Sigmoid colon (tissue), 7 donors: ENCODE measurements at places on chromosomes 12 and 14. TPM values are rescaled to one million over a fixed set of nuclear protein-coding genes. Genes with fewer than 3 reads are reported as not detected.

DNA sequence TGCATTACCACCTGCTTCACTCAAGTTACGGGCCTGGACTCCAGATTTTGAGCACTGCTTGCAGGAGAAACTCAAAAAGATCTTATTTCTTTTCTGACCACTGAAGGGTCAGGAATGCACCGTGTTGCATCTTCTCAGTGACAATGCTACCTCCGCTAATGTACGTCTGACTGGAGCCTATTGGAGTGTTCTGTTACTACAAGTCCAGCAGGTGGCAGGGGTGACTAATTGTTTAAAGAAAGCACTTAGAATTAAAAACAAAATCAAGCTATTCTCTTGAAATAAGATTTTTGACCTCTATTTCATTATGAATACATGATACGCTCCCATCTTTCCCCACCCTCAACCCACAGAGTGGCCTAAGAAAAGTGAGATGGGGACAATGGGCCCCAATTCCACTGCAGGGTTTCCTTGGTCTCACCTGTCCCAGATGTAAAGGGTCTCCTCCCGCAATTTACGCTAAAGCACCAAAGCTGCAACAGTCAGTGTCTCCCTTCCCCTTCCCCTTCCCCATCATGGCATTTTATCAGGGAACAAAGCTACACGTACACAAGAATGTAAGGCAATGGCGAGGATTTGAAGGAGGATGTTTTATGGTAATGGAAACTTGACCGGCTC lies 2.2 kb downstream of the TBPL2 start:
- no peak for DNase-seq

DNA sequence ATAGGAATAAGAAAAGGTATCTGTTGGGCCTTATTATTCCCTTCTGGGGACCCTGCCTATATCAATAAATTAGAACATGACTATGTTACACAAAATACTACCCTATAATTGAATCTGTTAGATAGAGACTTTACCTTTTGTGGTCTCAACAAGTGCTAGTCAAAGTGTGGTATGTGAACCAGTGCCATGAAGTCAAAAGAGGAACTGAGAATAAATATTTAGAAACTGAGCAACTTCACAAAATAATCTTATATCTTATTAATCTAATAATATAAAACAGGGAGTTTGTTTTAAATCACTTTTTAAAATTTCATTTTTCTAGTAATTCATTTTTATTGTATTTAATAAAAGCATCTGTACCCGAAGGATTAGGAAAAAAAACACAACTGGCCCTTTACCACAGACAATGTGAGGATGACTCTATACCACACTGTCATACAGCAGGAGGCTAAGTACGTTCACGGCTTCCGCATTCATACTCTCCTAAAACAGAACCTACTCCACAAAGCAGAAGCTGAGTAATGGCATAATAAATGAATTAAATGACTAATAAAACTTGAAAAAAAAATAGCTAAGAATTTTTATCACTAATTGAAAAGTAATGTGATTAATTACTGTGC lies 42.1 kb downstream of the SEC23A start:
- DNase-seq = no peak

DNA sequence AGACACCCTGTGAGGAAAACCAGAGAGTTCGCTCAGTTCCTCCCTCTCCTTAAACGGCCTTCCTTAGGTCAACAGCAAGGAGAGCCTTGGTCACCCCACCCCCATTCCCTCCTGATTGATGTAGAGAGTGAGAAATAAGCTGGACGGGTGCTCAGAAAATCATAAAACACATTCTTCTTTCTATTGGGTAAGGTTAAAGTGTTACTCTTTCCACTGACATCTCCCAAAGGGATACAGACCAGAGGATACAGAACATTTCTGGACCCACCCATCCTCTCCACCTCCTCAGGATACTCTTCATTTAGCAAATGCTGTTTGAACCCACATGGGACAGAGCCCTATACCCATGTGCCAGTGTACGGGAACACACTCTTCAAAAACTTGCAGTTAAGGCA lies 11.6 kb upstream of the KRT77 start:
- DNase-seq = no peak

GRCh38 chr12:67702136-67702535 lies 53.6 kb downstream of the DYRK2 start:
- no peak for DNase-seq

- no peak for DNase-seq
Observed at GRCh38 chr12:52552055-52552454, 890 bp downstream of the KRT71 start.

GRCh38 chr12:19458733-19459132 lies 19.4 kb downstream of the AEBP2 start:
- no peak for DNase-seq

DNA sequence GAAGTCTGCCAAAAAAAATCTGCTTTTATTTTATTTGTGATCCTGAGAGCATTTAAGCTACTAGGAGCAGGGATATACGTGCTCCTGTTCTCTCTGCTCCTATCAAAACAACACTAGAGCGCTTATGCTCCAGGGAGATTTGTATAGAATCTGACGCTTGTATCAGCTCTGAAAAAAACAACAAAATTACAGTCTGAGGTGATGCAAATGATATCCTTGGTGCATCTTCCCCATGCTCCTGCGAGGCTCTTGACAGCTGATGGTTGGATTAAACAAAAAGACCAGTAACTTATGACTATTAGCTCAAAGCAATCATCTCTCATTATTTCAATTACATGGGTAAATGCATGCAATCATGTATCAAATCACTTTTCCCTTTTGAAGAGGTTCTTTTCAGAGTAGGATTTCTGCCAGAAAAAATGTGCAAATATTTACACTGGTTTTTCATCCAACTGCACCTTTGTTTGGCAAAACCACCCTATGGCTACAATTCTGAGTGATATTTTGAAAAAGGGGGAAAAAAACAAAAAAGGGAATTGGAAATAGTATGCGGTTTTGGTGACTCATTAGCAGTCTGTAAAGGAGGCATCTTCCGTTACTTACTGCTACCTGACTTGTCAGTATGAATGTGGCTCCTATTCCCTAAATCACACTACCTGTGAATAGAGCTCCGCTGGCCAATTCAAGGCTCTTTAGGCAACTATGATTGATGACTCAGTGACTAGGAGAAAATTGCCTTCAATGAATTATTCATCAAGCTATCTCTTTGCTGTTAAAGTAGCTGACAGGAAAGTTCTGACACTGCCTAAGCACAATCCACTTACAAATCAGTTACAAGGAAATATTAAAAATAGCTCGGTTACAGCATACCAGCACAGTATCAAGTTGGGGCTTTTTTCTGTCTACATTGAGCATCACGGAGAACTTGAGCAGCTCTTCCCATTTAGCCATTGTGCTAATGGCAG lies 450.0 kb downstream of the FOXG1 start:
- no peak for DNase-seq

DNA sequence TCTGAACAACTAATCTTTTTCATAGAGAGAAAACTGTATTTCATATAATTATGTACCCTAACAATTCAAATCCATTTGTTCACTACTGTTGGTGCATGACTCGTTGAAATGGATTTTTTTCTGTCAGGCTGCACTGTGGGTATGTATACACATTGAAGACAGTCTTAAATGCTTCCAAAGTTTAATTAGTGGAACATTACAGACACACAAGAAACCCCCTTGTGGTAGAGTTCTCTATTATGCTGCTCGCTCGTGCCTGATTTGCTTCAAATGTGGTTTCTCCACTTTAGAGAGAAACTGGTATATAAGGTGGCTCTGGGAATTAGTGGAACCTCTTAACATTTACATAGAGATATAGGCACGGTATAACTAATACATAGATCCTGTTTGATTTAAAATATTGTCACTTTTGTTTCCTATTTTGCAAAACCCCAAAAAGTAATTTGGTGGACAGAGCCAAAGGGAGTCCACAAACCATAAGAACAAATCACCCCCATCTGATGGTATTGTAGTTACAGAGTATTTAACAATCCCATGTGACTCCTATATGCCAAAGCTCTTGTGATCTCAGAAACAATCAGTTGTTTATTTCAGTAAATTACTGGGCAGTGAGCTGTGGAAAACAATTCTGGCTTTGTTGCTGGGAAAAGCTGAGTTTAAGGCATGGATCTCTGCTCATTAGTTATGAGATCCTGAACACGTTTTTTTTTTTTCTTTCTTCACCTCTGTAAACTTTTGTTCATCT lies 159.5 kb downstream of the BRMS1L start:
- no peak for DNase-seq

- no peak for DNase-seq
Observed at GRCh38 chr12:94631058-94631457, 19.3 kb downstream of the TMCC3 start.

DNA sequence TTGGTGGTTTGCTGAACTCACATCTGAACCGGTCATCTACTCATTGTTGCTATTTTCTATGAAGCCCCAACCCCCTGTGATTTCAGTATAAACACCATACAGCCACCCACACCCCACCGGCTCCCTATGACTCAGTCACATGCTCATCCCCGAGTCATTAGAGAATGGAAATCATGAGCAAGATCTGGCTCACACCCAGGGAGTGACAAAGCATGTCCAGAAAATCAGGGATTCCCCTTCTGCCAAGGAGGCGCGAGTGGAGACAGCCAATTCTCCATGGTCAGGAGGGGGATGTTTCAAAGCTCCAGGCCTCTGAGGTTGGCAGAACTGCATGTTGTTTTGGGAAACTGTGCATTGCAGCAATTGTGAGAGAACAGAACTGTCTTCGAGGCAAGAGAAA lies 657.5 kb upstream of the TBX3 start:
- peak; percentile 95 for DNase-seq

DNA sequence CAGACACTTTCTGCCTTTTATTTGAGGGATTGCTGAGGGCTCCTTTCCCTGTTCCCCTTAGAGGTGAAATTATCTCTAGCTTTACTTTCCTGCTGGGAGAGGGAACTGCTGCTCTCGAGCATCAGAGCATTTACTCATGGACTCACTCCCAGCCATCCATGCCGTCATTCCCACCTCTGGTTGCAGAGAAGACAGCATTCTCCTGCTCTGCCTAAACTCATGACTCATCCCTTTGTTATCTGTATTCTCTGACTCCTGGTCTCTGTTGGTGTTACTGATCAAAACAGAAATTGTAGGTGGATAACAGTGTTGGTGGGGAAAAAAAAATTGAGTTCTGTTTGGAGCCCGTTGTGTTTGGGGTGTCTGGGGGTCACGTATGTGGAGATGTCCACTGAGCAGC lies 159.3 kb downstream of the TTC8 start:
- DNase-seq = no peak

GRCh38 chr12:132754160-132754932 lies 7.3 kb downstream of the ANKLE2 start:
- no peak for DNase-seq

DNA sequence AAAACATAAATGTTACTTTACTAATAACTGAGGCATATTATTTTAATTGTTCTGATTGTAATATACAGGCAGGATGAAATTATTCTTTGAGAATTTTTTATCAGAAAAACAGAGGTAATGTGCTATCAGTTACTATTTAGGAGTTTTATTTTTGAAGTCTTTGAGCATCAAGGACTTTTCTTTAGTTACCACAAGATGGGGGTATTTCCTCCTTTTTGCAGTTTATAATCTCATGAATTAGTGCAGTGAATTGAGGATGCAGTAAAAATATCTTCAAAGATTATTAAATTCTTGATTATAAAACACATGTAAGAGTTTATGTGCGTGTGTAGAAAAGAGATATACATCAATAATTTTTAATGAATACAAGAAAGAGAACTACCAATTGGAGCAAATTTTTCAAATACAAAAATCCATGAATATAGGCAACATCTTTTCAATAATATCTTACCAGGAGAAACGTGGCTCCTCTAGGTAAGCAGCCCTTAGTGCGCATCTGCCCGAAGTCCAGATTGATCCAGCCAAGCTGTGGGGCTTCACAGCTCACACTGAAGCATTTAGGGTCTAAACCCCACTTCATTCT lies 71.6 kb downstream of the ERGIC2 start:
- DNase-seq = no peak

- peak; percentile 78 for DNase-seq
Observed at GRCh38 chr14:88013750-88014349, 8.9 kb downstream of the GPR65 start.

DNA sequence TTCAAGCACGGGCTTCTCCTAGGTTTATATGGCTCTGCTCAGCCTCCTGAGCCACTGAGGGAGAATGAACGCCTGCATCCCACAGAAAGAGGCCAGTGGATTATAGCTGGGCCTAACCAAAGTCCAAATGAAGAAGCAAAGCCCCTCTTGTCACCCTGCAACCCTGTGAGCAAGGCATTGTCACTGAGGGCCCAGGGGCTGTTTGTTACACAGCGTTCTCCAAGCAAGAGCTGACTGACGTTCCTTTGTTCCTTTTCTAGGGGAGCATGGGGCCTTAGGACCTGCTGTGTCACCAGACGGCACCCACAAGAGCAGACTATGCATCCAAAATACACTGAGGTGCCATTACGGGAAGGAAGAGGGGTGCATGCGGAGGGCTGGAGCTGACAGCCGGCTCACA lies 4.3 kb upstream of the FBRSL1 start:
- no peak for DNase-seq

GRCh38 chr12:93139028-93139665 lies 210.1 kb upstream of the EEA1 start:
- no peak for DNase-seq

DNA sequence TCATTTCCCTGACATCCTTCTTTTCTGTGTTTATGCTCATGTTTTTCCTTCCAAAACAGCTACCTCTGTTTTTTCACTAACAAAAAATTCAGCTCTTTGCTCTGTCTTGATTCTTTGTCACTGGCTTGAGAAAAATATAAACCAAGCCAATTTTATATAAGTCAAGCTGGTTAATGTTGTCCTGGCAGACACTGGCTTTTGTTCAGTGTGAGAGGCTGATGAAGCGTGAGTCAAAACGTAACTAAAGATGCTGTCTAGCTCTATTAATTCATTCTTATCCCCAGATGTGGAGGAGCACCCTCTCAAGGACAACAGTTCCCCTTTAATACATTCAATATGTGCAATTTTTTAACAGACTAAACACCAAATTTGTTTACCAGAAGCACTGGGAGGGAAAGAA lies 15.8 kb downstream of the TSPAN8 start:
- no peak for DNase-seq

GRCh38 chr14:51457843-51458562 lies 193.7 kb upstream of the FRMD6 start:
- no peak for DNase-seq

- no peak for DNase-seq
Observed at GRCh38 chr12:109451400-109451799, 25.7 kb downstream of the KCTD10 start.

- DNase-seq = no peak
Observed at GRCh38 chr12:45572114-45572513, 157.4 kb upstream of the ARID2 start.

HOTAIR gene
- polyA plus RNA-seq = not detected

KRT5 gene
- polyA plus RNA-seq = 1.1 TPM

CLMN gene
- polyA plus RNA-seq = 18.0 TPM

ERP29 gene
- 95.5 TPM for polyA plus RNA-seq

SERPINA6 gene
- not detected for polyA plus RNA-seq

KRT6B gene
- polyA plus RNA-seq = 0.61 TPM

MUCL1 gene
- polyA plus RNA-seq = not detected

TMTC1 gene
- 0.46 TPM for polyA plus RNA-seq

GPR84 gene
- polyA plus RNA-seq = 0.92 TPM

ANAPC7 gene
- polyA plus RNA-seq = 17.6 TPM

RFC5 gene
- 12.0 TPM for polyA plus RNA-seq
